ENCODE measurements at places on chromosomes 13 and 19.

- DNase-seq, result no peak
These were observed 18.0 kb downstream of the PRR36 start for GRCh38 chr19:7856109-7856591.

DNA sequence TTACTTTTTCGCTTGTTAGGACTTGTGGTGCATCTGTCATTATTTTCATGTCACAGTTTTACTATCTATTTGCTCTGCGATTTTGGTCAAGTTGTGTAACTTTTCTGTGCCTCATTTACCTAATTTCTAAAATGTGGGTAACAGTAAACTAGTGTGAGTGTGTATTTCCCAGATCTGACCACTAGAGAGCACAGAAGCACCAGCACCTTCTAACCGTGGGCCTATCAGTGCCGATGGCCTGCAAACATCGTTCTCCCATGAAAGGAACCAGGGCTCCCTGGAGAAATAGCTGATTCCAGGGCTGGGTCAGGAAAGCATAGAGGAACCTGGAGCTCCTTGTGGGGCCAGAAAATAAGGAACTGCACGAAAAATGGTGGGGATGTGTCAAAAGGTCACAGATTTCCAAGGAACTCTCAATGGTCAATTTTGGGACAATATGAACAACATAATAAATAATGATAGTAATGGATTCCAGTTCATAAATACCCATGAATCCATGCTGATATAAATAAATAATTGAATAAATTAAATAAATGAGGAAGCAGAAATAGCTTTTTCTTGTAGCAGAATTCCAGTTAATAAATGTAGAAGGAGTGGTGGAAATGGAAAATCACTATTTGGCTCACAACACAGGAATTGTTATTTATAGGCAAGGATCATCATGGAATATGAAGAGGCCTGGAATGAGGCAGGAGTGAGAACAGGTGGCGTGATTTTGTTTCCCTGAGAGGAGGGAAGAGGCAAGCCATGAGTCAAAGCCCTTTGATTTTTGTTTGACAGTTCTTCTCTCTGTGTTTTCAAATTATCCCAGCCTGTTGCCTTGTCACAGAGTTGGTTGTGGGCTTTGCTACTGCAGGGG is 31.1 kb downstream of the CEACAM8 start:
- peak; percentile 4 for DNase-seq

DNA sequence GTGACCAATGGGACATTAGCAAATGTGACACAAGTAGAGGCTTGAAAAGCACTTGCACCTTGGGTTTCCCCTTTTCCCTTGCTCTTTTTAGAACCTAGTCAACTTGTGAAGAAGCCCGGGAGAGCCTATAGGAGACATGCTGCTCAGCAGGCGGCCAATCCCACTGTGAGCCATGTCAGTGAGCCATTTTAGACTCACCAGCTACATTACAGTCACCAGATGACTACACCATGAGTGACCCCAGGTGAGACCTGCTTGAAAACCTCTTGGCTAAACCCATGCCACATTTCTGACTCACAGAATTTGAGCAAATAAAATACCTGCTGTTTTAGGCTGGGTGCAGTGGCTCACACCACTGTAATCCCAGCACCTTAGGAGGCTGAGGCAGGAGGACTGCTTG is 317.5 kb downstream of the KLF12 start:
- DNase-seq, result no peak

GRCh38 chr13:85230691-85231093 is 568.5 kb downstream of the SLITRK6 start:
- DNase-seq, result no peak

DNA sequence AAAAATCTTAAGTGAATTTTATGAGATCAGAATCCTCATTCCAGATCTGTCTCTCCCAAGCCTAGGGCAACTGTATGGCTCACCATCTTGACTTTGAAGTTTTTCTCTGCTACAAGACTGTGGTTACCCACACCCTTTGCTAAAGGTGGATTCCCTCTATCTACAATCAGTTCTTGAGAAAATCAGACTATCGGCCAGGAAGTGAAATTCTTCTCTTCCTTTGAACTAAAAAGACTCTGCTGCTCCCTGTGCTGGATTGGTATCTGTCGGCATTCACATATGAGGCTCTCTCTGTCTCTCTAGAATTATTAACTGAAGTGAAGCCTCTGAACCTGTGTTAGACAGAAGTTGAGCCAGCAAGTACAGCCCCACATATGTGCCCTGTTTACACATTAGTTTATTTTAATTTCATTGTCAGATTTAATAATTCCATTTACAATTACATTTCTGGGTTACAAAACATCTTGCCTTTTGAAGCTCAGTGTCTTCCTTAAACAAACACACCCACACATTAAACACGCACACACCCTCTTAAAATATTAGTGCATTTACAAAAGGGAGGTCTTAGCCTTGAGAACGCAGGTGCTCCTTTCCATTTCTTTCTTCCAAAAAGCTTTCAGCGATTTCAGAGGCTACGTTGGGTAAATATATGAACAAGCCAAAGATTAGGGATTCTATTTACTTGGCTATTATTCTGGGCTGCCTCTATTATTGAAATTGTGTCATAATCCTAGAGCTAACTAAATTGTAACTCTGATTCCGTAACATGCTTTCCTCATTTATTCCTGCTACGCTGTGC is 145.7 kb downstream of the MIPEP start:
- no peak for DNase-seq

DNA sequence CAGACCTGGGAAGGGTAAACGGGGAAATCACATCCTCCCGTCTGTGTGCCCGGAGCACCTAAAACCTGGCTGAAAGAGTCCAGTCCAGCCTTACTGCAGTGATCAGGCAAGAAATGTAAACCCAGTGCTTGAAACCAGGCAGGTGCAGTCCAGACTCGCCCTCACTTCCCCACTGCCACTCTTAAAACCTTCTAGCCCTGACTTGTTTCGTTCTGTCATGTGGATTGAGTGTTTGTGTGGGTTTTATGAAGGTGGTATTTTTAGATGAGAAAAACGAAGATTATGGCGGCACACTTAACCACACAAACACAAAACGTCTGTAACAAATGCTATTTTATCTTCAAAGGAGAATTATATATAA is 839 bp upstream of the CKAP2 start:
- DNase-seq, result no peak

- DNase-seq, result no peak
These were observed 685 bp downstream of the GMFG start for GRCh38 chr19:39335168-39335548.

DNA sequence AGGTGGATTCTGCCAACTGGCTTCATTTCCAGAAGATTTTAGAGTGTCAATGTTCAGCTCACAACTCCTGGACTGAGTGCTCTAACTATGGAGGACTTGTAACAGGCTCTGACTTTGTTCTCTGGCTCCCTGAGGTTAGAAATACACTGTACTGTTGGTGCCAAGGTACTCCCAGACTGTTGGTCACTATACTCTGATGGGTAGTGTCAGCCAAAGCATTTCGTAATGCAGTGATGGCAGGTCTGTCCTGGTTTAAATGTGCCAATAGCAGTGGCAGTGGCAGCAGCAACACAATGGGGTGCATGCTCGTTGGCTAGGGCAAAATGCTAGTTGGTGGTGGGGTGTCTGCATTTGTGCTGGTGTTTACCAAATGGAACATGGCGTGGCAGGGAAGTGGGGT is 472.2 kb downstream of the TDRD3 start:
- no peak for DNase-seq

- no peak for DNase-seq
These were observed 850 bp downstream of the KLF5 start for GRCh38 chr13:73059460-73060250.

- no peak for DNase-seq
These were observed 3.7 kb downstream of the FUZ start for GRCh38 chr19:49809160-49809940.

GRCh38 chr19:9836021-9836420 is 903 bp downstream of the PIN1 start:
- no peak for DNase-seq

- no peak for DNase-seq
These were observed 21.7 kb downstream of the MAU2 start for GRCh38 chr19:19342086-19343015.

DNA sequence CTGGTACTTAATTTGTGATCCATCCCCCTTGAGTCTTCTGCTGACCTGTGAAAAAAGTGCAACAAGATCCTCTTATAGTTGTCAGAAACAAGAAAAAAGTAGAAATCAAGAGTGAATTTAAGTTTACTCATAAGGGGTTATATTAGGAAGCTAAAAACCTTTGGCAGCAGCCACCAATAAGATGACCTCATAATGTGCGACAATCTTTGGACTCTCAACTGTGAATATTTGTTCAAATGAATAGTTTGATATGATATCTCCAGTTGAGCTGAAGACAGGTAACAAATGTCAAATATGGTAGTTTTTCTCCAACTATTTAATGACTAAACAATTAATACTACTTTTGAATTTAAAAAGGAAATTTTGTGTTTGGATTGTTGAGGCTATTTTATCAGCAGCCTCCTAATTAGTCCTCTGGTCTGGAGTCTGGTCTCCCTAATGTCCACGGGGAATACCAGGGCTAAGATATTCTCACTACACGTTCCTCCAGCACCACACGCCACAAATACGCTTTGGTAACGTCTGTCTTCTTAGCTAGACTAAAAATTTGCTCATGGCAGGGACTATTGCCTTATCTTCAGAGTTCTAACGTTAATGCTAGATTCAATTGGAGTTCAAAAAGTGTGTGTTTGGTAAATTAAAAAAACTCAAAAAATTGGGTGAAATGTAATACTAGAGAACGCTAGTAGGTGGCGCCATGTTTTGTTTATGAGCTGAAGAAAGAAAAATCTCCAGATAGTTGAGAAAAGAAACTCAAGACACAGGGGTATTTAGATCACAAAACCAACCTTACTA is 51.0 kb upstream of the PDX1 start:
- DNase-seq, result no peak

GRCh38 chr19:51542699-51543098 is 11.2 kb upstream of the SIGLEC6 start:
- no peak for DNase-seq

DNA sequence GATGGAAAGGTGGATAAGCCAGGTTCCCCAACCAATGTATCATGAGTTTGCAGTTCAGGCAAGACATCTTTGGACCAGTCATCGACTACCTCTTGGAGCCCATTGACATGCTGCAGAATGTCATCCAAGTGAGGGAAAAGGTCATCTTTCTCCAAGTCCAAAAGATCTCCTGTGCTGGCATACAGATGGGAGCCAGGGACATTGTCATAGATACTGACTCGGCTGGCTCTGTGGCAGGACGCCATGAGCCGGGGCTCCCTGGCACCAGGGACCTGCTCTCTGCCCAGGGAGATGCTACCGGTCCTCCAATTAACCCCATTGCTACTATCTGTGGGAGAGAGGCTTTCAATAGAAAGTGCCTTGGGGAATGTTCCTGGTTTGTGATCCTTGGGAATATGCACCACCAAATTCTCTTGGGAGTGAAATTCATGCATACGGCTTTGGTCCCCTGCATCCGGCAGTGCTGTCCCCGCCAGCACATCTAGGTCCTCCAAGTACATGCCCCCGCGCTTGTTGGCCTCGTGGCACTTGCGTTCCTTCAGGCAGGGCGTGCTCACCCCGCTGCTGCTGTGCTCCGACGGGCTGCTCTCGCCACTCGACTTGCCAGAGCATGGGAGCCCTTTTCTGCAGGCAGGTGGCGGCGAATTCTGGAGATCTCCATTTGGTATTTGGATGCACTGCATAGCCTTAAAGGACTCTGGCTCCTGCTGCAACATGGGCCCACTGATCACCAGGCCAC is 113.0 kb downstream of the KL start:
- DNase-seq, result no peak

DNA sequence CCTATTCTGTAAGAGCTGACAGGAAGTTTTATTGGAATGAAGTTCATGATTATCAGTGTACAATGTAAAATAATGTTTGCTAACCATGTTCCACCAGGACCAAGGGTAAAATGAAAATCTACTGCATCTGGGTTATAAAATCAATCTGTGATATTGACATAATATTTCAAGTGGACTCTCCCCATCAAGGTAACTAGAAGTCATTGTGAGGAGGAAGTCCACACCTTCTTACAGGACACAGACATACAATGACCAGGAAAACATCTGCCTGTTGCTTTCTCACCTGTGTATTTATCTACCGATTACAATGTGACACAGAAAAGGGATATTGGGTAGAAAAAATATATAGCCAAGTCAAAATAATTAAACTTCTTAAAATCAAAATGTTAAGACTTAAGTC is 140.7 kb upstream of the RFC3 start:
- no peak for DNase-seq

DNA sequence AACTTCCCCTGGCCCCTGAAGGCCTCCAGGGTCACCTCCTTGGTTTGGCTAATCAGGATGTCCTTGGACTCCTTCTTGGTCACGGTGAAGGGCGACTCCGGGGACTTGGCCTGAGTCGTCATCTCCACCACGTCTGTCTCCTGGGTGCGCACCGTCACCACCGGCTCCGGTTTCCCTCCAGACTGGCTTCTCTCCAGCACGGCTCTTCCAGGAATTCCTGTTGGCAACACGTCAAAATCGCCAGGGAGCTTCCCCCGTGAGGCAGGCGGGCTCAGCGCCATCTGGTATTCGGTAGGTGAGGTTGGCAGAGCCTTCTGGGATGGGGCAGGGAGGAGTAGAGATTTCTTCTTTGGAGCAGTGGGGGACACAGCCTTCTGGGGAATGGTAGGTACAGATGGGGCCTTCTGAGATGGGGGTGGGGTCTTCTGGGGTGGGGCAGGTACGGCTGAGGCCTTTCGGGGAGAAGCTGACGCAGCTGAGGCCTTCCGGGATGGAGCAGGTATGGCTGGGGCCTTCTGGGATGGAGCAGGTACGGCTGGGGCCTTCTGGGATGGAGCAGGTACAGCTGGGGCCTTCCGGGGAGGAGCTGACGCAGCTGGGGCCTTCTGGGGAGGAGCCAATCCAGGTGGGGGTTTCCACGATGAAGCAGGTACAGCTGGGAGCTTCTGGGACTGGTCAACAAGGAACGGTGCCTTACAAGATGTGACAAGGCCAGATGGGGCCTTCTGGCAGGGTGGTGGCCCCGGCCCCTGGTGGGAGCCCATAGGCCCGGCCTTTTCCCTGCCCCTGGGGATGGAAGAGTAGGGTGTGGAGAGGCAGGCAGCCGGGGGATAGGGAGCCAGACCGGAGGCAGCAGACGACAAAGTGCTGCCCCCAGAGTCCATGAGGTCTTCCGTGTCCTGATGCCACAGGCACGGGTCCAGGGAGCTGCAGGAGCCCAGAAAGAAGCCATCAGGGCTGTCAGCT is 3.8 kb downstream of the GARIN5B start:
- DNase-seq, result no peak

- no peak for DNase-seq
These were observed 1.3 kb downstream of the ZNF180 start for GRCh38 chr19:44498988-44499387.

GRCh38 chr19:7787141-7787540 is 24.1 kb downstream of the CLEC4M start:
- no peak for DNase-seq

- no peak for DNase-seq
These were observed 11.1 kb downstream of the CIC start for GRCh38 chr19:42279902-42280814.

DNA sequence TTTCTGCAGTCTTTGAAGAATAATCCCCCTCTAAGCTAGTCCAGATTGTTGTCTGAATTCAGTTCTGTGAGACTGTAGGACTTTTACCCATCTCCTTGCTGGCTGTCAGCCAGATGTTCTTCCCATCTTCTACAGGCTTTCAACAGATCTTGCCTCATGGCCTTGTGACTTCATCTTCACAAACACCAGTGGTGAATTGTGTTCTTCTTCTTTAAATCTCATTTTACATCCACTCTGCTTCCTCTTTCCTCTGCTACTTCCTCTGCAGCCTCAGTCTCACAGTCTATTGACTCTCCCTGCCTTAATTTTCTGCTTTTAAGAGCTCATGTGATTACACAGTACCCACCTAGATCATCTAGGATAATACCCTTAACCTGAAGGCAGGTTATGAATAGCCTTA is 859.0 kb upstream of the SLITRK1 start:
- no peak for DNase-seq

Data from GM04503 (cell line).